ENCODE measurements at places on chromosomes 11 and 22.

DNA sequence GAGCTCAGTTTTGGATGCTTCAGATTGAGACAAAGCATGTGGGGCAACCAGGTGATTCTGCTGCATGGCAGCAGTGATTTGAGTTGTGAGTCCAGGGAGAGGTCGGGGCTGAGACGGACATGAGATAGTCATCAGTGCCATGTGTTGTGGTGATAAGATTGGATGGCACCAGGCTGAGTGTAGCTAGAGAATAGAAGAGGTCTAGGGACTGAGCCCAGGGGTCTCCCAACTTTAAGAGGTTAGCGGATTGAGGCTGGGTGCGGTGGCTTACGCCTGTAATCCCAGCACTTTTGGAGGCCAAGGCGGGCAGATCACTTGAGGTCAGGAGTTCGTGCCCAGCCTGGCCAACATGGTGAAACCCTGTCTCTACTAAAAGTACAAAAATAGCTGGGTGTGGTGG lies 6.3 kb upstream of the CTSD start:
- DNase-seq: no peak

DNA sequence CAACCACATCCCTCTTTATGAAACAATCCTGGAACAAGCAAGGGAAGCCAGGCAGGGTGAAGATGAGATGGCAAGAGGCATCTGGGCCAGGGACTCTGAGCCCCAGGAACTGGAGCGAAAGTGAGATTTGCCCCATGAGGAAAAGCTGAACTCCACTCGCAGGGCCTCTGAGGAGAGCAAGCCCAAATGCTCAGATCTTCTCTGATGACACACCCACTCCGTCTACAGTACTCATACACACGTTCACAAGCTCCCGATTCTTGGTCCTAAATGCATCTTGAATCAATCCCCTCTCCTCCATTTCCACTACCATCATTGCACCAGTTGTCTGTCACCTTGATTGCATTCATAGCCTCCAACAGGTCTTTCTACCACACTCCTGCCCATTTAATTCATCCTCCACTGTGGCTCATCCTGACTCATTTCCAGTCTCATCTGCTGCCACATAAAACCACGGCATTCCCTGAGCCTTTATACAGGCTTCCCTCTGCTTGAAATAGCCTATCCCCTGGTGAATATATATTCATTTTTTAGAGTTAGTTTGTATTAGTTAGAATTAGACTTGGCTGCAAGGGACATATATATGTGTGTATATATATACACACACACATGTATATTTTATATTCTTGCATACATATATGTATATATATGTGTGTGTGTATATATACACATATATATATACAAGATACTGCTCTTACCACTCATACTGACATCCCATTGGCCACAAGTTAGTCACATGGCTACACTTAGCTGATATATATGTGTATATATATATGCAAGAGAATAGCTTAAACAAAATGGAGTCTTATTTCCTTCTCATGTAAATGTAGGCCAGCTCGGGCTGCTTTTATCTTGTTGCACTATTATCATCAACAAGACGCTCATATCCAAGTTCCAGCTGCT lies 1.4 kb upstream of the APOA5 start:
- no peak for DNase-seq

GRCh38 chr11:62353841-62354240 lies 16.6 kb downstream of the ASRGL1 start:
- no peak for DNase-seq

DNA sequence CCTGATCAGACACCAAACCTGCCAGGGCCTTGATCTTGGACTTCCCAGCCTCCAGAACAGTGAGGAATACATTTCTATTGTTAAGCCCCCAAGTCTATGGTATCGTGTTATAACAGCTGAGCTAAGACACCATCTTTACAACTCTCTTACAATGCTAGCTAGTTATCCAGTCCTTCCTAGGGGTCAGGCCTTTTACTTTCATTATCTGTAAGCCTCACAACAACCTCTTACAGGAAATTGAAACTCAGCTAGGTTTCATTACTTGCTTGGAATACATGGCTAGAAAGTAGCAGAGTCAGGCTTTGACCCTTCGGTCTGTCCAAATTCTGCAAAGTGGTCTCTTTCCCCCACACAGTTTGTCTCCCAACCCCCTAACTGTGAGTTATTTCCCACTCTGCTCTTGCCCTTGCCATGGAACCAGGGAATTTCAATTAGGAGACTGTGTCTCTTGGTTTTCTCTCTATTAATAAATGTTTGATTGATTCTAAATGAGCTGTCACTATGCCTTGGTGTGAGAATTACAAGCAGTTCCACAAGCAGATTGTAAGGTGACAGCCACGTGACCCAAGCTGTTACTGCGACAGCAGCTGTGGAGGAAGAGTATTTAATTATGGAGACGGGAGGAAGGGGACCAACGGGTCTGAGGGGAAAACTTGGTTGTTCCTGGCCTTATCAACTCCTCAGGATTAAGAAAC lies 38.4 kb upstream of the CLMP start:
- no peak for DNase-seq

DNA sequence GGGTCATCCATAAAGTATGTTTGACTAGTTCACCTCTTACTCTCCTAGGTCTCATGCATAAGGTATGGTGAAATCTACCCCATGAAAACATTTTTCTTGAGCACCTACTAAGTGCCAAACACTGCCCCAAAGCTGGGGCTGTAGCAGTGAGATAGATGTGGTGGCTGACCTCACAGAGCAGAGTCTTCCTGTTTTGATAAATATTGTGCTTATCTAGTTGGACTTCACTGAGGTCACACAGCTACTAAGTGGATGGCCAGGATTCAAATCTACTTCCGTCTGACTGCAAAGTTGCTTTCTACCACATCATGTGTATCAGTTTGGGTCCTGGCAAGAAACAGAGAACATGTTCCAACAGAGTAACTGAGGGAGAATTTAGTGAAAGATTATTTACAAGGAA lies 6.4 kb upstream of the HTATIP2 start:
- no peak for DNase-seq

GRCh38 chr11:86138958-86139357 lies 70.1 kb upstream of the PICALM start:
- no peak for DNase-seq

DNA sequence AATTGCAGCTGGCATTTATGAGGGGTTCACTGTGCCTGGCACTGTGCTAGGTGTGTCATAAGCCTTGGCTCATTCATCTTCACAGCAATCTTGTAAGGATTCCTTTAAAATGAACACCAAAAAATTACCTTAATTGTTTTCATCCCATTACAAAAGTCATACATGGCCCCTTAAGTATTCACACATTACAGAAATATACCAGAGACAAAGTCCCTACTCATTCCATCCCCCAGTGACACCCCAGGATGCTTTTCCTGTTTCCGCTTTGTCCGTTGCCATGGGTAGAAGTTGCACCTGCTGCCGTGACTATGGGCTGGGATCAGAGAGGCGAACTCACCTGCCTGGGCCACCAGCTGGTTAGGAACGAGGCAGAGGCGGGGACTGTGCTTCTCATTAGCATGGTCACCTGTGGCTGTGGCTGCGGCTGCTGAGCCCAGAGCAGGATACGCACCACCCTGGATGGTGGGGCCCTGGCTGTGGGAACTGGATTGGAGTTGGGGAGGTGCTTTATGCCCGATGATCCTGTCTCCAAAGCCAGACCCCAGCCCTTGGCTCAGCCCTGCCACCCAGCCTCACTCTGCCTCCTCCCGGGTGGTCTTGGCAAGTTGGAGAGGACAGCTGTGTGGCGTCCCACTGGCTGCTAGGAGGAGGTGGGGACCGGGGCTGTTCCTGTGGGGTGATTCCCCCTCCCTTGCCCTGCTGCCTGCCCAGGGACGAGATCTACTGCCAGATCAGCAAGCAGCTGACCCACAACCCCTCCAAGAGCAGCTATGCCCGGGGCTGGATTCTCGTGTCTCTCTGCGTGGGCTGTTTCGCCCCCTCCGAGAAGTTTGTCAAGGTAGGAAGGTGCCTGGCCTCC lies 60.8 kb downstream of the MYO7A start:
- DNase-seq: no peak

DNA sequence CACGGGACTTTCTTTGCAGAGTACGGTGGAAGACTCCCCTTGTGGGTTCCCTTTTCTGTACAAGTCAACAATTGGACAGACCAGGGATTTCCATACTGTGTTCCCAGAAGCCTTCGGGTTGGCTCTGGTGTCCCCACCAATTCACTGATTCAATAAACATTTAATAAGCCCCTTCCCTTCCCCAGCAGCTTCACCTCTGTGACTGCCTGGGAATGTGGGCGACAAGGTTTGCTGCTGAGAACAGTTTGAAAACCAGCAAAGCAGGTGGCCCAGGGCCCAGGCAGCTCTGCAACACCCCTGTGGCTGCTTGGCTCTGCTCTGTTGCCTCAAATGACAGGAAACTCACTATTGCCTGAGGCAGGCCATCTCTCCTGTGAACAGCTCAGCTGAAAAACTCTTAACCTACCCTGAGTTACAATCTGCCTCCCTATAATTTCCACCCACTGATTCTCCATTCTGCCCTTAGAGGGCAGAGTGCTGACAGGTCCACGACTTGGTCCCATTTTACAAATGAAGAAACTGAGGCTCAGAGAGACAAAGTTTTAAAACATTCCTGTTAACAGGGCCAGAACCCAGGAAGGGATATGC lies 10.4 kb downstream of the ADORA2A start:
- DNase-seq: no peak

GRCh38 chr11:18844753-18845367 lies 53.3 kb upstream of the PTPN5 start:
- no peak for DNase-seq

- DNase-seq: no peak
These were observed 60.5 kb upstream of the IZUMO1R start for GRCh38 chr11:94243571-94244515.

- no peak for DNase-seq
These were observed 48.5 kb downstream of the MS4A13 start for GRCh38 chr11:60563553-60564235.

DNA sequence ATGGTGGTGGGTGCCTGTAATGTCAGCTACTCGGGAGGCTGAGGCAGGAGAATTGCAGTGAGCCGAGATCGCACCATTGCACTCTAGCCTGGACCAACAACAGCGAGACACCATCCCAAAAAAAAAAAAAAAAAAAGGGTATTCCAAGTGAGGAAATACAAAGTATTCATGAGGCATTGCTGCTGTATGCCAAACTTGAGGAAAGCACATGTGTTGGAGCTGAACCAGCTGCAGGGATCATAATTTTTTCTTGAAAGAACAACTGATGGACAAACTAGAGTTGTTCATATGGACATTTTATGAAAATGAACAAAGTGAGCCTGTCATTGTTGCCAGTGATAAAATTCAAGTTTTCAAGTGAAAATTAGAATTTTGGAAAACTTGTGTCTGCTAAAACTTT lies 15.8 kb downstream of the MARK2 start:
- DNase-seq: no peak

- peak; percentile 69 for DNase-seq
These were observed 17.5 kb downstream of the MACROD1 start for GRCh38 chr11:64148226-64148916.

GRCh38 chr22:36039125-36039524 lies 10.5 kb upstream of the RBFOX2 start:
- no peak for DNase-seq

DNA sequence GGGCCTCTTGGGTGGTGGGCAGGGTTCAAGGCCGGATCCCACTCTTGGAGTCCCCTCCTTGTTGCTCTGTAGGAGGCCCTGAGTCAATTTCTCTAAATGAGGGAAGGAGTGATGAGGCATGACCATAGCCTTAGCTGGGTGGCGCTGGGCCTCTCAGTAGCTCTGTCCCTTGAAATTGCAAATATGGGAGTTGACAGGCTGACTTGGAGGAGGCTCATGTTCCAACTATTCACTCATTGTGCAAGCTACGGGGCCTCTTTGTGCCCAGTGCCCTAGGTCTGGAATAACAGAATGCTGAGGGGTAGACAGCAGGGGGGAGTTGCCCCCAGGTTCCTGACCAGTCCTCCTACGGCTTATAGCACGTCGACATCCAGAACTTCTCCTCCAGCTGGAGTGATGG lies 8.0 kb downstream of the SELENOM start:
- no peak for DNase-seq

- no peak for DNase-seq
These were observed 25.9 kb downstream of the SHANK3 start for GRCh38 chr22:50698546-50698945.

DNA sequence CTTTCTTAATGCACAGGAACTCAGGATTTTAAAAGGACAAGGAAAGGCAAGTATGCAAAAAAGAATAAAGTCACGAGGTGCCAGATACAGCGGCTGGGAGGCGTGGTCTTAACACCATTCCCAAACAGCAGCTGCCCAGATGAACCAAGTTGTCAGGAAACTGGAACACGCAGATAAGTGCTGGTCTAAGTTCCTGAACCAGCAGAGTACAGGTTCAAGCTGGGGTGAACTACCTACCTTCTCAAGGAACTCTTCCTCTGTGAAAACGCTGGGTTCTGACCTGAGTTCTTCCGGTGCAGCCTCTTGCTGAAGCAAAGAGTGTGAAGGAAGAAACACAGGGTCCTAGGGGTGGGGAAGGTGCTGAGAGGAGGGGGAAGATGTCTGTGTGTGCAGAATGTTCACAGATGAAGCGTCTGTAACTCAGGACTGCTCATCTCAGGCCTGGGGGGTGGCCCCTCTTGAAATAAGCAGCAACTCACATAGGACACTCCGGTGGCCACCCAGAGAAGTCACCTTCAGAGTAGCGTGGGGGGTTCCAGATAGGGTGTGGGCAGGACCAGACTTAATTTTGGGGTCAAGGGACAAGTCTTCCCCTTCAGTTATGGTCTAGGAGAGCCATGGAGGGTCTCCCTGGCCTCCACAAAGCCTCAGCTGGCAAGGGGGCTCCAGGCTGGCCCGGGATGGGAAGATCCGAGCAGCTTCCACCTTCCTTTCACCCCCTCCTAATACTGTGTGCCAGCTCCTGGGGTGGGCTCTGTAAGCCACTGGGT lies 3.2 kb downstream of the TPST2 start:
- no peak for DNase-seq

GRCh38 chr11:130216221-130216550 lies 56.6 kb downstream of the ST14 start:
- DNase-seq: no peak

GRCh38 chr11:117107701-117108590 lies 9.7 kb upstream of the SIK3 start:
- DNase-seq: no peak

GRCh38 chr11:37110385-37110784 lies 512.3 kb upstream of the RAG2 start:
- no peak for DNase-seq

GRCh38 chr11:16313846-16314245 lies 42.5 kb downstream of the SOX6 start:
- DNase-seq: no peak

DNA sequence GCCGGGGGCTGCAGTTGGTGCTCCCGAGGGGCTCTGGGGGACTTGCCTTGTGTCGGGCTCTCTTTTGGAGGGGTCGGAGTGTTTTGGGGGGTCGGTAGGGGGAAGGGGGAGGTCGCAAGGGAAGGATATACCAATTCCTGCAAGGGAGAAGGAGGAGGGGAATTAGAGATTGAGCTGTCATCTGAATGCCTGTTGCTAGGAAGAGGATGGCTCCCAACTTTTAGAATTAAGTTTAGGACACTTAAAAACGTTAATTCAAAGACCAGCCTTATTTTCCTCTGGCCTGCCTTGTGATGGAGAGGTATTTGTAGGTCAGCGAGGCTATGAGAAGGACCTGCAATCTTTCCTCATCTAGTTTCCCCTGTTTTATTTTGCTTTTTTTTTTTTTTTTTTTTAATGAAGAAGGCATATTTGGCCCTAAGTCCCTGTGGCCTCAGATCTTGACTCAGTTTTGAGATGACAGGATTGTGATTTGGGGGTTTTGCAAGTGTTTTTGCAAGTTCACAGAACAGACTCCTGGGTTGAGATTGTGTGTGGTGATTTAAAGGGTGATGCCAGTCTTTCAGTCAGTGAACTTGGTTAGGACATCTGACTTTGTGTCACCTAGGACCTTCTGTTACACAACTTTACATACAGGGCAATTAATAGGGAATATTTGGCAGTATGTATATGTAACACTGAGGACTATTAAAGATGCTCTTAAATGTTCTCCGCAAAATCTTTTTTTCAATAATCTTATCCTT lies 672 bp downstream of the TMEM135 start:
- no peak for DNase-seq

Data from activated CD4-positive, alpha-beta T cell treated with anti-CD3 and anti-CD28 coated beads, Interleukin-2, amount 50 U/mL, for 4 hours (primary cell).